ENCODE measurements at places on chromosomes 11 and 22. TPM values are rescaled to one million over a fixed set of nuclear protein-coding genes. Genes with fewer than 3 reads are reported as not detected.

STIP1 gene
- total RNA-seq, result 123 TPM

SEZ6L gene
- total RNA-seq, result under 0.01 TPM

DNA sequence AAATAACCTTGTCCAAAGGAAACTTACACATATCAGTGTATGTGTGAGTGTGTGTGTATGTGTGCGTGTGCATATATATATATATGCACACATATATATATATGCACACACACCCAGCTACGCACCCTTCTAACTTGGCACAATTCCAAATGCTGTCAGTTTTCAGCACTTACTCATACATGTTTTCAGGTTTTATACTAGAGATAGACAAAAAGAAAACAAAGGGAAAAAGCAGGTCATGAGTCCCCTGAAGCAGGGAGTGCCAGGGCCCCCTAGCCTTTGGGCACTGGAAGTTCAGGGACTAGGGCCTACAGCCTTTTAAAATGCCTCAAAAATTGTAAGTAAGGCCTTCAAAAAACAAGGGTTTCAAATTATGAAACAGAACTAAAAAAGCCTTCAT, 265.4 kb downstream of the CADM1 start:
- peaks cover 4% of the 10 kb centered on the region for H3K27me3 ChIP-seq
- H3K27ac ChIP-seq, result no peak overlapping the region
- H3K36me3 ChIP-seq, result no peaks in the 10 kb centered on the region
- H3K4me1 ChIP-seq, result no peaks in the 10 kb centered on the region
- DNase-seq, result no peak

- no peaks in the 10 kb centered on the region for H3K4me1 ChIP-seq
- H3K27me3 ChIP-seq, result no peaks in the 10 kb centered on the region
- no peak overlapping the region for H3K27ac ChIP-seq
- H3K4me3 ChIP-seq, result no peak overlapping the region
- no peak for DNase-seq
- H3K36me3 ChIP-seq, result no peaks in the 10 kb centered on the region
Observed at GRCh38 chr11:115656669-115657068, 152.5 kb upstream of the CADM1 start.

DNA sequence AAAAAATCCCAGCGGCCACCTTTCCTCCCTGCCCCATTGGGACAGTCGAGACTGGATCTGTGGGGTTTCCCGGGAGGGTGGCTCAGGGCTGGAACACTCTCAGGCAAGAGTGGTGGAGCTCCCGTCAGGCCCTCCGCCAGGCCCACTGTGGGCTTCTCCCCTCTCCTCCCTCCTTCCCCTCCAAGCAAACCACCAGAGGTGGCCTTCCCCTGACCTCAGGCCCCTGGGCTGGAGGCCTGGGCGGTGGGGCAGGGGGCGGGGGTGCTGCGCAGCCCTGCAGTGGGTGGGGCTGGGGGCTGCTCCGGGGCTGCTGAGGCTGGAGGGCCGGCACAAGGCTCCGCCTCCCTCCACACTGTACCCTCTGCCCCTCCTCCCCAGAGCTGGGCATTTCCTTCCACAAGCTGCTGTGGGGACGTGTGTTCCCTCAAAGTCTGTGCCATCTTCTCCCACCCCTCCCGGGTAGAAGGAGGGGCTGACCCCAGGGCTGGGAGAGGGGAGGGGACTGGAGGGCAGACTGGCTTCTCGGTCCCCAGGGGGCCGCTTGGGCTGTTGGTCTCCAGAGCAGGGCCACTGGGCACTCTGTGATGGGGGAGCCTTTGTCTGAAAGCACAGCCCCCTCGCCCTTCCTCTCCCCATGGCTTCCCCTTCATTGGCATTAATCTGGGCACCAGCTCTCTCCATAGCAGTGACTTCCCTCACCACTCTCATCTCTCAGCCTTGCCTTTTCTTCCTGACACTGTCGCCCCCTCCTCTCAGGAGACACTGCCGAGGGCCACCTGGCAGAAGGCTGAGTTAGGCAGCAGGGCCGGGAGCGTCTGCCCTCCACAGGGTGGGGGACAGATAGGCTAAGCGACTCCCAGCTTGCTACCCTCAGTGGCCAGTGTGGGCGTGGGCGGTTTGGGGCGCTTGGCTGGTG, 7.1 kb downstream of the RCOR2 start:
- H3K36me3 ChIP-seq, result no peaks in the 10 kb centered on the region
- no peaks in the 10 kb centered on the region for H3K4me1 ChIP-seq
- no peaks in the 10 kb centered on the region for H3K27me3 ChIP-seq
- H3K4me3 ChIP-seq, result no peak overlapping the region
- no peak overlapping the region for H3K27ac ChIP-seq
- DNase-seq, result no peak

GRCh38 chr22:20184501-20185165, 33.8 kb upstream of the CCDC188 start:
- no peaks in the 10 kb centered on the region for H3K36me3 ChIP-seq
- H3K4me1 ChIP-seq, result no peaks in the 10 kb centered on the region
- H3K27ac ChIP-seq, result no peak overlapping the region
- H3K4me3 ChIP-seq, result no peak overlapping the region
- no peaks in the 10 kb centered on the region for H3K27me3 ChIP-seq
